ENCODE measurements at places on chromosomes 6 and 20.

- no peak for DNase-seq
Observed at GRCh38 chr6:90461383-90461782, 125.5 kb downstream of the MAP3K7 start.

DNA sequence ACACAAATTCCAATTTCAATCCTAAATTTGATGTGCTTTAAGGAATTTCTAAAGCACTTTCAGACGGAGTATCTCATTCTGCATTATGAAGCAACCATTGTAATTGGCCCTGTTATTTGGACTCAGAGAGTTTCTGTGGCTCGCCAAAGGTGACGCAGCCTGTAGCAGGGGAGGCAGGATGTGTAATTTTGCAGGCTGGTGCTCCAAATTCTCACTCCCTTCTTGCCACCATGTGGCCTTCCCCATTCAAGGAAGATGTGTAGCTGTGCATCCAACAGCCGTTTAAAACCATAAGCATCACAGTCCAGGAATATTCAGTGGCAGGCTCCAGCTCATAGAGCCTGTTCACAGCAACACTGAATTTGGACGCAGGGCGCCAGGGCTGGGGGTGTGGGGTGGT is 45.8 kb downstream of the AGPAT4 start:
- peak; percentile 39 for DNase-seq

DNA sequence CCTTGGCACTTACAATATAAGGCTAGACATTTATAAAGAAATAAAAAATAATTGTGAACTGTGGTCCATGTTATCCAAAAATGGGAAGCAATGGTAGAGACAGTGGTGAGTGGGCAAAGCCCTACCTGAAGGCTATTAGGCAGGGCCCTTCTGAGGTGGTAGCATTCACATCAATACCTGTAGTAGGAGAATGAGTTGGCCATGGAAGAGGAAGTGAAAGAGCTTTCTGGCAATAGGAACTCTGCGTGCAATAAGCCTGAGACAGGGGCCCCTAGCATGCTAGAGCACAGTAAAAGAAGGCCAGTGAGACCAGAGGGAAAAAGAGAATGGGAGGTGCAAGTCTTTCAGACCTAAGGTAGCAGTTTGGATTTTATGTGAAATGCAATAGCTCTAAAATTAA is 754.5 kb downstream of the PTPRT start:
- no peak for DNase-seq

DNA sequence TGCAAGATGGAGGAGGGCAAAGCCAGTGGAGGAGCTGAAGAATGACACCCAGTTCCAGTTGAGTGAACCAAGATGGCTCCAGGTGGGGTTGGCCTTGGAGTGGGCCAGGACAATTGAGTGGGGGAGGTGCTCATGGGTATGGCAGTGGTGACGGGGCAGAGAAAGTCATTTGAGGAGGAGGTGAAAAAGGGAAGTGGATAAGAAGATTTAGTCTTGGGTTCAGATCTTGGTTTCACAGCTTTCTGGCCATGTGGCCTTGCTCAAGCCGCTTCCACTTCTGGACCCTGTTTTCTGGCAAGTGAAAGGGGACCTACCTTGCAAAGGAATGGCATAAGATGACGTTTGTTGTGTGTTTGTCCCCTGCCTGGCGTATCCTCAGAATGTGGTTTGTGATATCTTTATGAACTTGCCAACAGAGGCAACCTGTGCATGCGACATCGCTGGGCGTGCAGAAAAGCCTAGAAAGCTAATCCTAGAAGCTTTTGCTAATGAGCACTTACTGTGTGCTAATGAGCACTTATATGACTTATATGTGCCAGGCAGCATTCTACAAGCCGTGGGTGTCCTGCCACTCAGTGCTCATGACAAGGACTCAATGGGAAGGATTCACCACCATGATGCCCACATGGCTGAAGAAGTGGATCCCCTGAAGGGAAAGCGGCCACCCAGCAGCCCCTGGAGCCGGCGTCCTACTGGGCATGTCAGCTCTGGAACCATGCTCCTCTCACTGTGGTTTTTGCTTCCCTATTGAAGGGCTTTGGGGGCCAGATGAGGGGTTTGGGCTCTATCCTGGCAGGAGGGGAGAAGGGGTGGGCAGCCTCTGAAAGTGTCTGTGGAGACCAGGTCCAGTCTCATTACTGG is 23.6 kb upstream of the STX16 start:
- no peak for DNase-seq

- DNase-seq, result no peak
Observed at GRCh38 chr20:47278907-47279348, 77.6 kb downstream of the ZMYND8 start.

- no peak for DNase-seq
Observed at GRCh38 chr20:44302026-44302669, 8.9 kb downstream of the FITM2 start.

DNA sequence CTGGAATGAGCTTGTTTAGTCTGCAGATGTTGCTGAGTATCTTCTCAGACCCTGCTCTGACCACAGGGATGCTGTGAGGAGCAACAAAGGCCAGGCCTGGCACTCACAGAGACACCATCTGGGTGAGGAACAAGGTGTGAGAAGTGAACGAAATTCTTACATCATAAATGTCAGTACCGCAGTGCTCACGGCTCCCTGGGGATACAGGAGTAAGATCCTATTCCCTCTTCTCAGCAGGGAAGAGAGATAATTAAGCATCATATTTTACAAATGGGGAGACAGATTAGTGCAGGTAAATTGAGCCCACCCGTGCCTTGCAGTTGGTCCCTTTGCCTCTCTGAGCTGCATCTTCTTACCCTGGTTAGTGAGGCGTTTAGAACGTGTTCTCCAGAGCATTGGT is 106.2 kb downstream of the DTD1 start:
- no peak for DNase-seq

- no peak for DNase-seq
Observed at GRCh38 chr6:110422444-110422822, 7.1 kb upstream of the DDO start.

Measured in right cardiac atrium (tissue), 5 donors.